ENCODE measurements at places on chromosomes 4 and X.

GRCh38 chrX:49892542-49892941 lies 13.3 kb downstream of the USP27X start:
- no peak for DNase-seq

DNA sequence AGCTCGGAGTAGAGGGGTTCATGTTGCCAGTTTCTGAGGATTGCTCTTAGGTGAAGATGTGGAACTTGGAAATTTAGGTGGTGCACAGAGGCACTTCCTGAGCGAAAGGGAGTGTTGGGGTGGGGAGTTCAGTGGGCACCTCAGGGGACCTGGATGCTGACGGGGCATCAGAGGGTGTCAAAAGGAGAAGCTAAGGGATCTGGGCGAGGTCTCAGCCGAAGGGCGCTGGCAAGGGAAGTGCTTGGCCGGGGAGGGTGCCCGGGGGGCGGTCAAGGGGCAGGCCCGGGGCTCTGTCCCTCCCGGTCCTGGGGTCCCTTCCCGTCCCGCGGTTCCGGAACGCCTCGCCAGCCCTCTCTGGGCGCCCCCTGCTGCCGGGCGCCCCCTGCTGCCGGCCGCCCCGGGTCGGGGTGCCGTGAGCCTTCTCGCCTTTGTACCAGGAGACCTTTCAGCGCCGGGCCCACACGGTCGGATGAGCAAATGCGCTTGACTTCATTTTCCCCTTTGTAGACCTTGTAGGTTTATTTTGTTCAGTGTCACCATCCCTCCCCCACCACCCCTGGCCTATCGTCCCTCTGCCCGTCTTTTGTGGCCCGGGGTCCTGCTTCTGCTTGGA lies 3.0 kb upstream of the PHOX2B start:
- no peak for DNase-seq

GRCh38 chr4:116599859-116600258 lies 485.5 kb downstream of the TRAM1L1 start:
- no peak for DNase-seq

DNA sequence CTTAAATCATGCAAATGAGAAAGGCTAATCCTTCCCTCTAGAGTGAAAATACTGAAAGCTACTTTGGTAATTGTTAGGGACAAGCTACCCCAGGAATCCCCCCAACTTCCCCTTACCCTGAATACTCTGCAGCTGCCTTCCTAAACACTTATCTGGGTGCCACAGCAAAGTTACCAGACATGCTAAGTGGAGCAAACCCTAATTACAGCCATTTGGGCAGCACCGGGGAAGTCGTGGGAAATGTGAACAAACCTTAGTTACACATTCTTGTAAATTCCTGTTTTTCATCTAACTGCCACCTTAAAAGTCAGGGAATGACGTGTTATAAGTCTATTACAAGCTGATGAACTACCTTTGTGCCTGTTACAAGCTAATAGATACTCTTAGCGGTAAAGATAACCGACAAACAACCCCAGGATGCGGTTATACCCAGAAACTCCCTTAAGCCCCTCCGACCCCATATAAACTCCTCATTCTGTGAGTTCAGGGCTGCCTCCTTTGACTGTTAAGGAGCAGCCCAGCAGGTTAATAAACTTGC lies 66.0 kb upstream of the PLAC8 start:
- no peak for DNase-seq

- DNase-seq, result no peak
Measured at GRCh38 chr4:143357161-143357845, 20.6 kb downstream of the GAB1 start.

DNA sequence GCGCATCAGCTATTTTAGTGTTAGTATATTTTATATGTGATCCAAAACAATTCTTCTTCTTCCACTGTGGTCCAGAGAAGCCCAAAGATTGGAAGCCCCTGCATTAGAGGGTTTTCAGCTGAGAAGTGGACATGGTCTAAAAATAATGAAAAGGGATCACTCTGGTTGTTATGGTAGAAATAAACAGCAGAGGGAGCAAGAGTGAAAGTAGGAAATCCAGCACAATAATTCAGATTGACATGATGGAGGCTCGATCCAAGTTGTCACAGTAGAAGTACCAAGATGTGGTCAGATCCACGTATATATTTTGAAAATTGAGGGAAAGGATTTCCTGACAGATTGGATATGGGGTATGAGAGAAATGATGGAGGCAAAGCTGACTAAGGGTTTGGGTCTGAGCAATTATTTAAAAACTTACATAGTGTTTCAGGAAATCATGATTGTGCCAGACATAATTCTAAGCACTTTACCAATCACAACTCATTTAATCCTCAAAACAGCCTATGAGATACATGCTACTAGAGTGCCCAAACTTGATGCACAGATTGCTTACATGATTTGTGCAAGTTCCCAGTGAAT lies 17.0 kb upstream of the TMEM144 start:
- no peak for DNase-seq

DNA sequence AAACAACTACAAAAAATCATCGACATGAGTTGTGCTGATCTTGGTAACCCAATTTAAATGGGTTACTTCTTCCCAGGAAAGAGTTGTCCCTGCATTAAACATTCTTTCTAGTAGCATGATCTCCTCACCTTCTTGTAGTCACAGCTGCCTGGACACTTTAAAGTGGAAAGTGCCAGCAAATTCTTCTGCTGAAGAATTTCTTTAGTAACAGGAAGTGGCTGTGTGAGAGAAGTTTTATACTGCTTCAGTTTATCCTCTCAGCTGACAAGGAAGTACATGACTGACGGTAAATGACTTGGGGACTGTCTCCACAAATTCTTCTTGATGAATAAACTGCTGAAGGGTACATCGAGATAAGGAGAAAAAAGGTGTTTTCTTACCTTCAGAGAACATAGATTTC lies 18.2 kb upstream of the TNIP3 start:
- peak; percentile 37 for DNase-seq

- DNase-seq, result peak; percentile 62
Measured at GRCh38 chr4:4386296-4386735, 586 bp upstream of the NSG1 start.

GRCh38 chrX:148815218-148815961 lies 315.0 kb downstream of the AFF2 start:
- no peak for DNase-seq

DNA sequence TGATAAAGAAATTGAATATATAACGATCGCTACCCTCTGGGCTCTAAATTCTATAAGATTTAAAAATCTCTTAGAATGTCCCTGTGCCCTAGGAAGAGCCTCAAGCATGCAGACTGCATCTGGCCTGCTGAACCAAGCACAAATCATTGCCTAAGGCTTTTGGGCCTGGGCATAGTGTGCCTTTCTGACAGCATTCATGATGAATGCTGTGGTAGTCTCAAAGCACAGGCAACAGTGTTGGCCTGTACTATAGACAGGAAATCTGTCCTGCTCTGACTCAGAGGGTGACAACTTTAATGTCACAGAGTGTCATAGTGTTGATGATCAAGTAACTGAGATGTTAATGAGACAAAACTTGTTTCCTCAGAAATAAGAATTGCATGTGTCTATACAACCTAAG lies 717.3 kb downstream of the STIM2 start:
- DNase-seq, result no peak

GRCh38 chrX:49101629-49101984 lies 21.9 kb upstream of the WDR45 start:
- no peak for DNase-seq

- no peak for DNase-seq
Measured at GRCh38 chr4:112289407-112290253, 3.9 kb upstream of the TIFA start.

GRCh38 chr4:23930750-23931488 lies 41.1 kb upstream of the PPARGC1A start:
- no peak for DNase-seq

DNA sequence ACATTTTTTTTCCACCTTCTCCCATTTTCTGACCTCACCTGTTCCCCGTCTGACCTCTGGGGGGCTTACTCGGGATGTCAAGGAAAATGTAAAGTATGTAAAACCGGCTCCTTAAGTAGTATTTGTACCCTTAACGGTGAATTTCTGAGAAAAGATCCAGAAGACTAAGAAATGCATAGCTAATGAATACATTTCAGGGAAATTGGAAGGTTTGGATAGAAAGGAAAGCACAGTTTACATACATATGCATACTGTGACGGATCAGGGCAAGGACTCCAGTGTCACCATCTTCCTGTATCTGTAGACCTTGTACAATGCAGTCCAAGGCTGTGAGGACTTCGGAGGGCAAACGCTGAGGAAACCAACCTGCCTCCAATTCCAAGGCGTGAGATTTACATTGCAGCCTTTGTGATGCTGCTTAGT lies 2185.9 kb upstream of the TENM3 start:
- DNase-seq, result no peak

- DNase-seq, result no peak
Measured at GRCh38 chr4:101807351-101807750, 16.8 kb downstream of the BANK1 start.

GRCh38 chrX:141839856-141840255 lies 1.7 kb downstream of the MAGEC3 start:
- no peak for DNase-seq

- DNase-seq, result no peak
Measured at GRCh38 chr4:89939994-89940393, 45.3 kb downstream of the MMRN1 start.

DNA sequence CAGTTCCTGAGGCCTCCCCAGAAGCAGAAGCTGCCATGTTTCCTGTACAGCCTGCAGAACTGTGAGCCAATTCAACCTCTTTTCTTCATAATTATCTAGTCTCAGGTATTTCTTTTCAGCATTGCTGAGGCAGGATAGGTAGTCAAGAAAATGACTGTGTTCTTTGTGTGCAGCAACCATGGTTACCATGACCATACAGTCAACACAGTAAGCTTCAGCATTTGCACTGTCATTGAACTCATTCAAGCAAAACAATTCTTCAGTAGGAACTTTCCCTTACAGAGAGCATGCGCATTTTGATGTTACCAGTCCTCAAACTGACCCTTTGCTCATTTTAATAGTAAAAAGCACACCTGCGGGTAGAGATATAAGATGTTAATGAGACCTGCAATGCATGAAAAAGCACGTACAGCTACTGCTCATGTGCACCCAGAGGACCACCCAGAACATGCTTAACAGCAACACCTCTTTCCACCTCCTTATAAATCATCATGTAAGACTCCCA lies 180.8 kb downstream of the PRKX start:
- no peak for DNase-seq

DNA sequence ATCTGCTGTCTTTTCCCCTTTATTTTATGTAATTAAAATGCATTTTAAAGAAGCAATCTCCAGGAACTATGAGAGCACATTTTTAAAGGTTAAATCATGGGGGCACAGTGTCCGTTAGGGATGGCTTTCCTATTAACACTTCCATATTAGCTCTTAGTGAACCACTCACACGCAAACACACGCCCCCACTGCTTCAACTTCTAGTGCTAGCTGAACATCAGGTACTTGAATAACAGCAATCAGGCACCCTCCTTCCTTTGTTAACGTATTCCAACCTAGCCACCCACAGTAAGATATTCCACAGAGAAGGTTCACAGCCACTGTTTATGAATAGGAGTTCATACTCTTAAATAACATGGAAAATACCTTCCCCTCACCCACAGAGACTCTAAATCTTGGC lies 9.3 kb downstream of the TMEM255A start:
- no peak for DNase-seq

GRCh38 chr4:61431131-61431530 lies 231.0 kb downstream of the ADGRL3 start:
- no peak for DNase-seq

DNA sequence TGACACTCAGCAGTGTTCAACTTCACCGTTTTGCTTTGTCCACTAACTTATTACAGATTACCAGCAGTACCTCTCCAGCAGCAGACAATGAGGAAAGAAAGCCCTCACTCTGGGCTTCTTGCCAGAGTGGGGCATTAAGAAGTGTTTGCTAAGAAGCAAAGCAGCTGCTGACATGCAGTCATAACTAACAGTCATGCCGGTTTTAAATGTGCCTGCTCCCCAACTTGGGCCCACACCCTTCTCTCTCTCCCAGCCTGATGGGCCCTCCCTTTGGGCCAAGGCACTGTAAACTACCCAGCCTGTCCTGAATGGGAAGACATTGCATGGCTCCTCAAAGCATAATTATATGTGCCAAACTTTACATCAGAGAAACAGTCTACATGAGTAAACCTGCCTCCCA lies 54.6 kb upstream of the HHIP start:
- no peak for DNase-seq

GRCh38 chr4:77010841-77011354 lies 61.3 kb downstream of the SEPTIN11 start:
- no peak for DNase-seq

DNA sequence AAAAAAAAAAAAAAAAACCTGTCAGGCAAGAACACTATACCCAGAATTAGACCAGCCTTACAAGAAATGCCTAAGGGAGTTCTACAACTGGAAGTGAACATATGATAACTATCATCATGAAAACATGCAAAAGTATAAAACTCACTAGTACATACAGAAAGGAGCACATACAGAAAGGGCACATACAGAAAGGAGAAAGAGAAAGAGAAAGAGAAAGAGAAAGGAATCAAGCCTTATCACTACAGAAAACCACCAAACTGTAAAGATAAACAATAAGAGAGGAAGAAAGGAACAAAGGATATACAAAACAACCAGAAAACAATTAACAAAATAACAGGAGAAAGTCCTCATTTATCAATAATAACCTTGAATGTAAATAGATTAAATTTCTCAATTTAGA lies 50.4 kb downstream of the PHKA1 start:
- no peak for DNase-seq

- no peak for DNase-seq
Measured at GRCh38 chr4:121777625-121778024, 12.7 kb upstream of the SMIM43 start.

DNA sequence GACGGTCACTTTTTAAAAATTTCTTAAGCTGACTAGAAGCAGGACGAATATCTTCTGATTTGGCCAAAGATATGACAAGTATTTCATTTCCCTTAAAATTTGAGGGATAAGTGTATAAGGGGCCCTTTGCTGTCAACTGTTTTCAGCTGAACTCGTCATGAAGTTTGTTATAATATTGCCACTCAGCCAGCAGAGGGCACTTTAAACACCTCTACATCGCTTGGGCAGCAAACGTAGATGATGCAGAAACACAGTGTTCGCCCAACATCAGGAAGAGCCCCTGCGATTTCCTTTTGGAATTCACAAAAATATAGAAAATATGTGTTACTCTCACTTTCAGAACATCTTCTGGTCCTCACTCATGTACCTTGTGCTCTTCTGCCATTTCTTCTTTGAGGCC lies 435.7 kb upstream of the FMR1 start:
- no peak for DNase-seq

- no peak for DNase-seq
Measured at GRCh38 chrX:572538-573124, 58.0 kb upstream of the SHOX start.

GRCh38 chrX:107758231-107758766 lies 17.3 kb downstream of the TSC22D3 start:
- no peak for DNase-seq

All from CD4-positive, alpha-beta T cell treated with Interleukin-17A for 4 hours (primary cell).